COR-L47 (cell line): ENCODE measurements at places on chromosomes 16 and 17.

DNA sequence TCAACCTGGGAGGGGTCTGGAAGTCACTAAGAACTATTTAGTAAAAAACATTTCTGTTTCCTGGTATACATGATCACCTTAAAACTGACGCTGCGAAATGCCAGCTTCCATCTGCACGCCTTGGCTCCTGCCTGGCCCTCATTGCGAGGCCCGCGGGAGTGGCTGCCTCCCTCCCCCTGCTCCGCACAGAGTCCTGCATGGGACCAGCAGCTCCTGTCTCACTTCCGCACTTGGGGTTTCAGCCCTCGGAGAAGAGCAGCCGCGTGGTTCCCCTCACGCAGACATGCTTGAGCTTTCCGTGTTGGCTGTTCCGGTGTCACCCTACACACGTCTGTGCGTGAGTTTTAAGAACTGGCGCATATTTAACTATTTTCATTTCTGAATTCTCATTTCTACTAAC is 18.4 kb downstream of the MTHFSD start:
- no peak for DNase-seq

DNA sequence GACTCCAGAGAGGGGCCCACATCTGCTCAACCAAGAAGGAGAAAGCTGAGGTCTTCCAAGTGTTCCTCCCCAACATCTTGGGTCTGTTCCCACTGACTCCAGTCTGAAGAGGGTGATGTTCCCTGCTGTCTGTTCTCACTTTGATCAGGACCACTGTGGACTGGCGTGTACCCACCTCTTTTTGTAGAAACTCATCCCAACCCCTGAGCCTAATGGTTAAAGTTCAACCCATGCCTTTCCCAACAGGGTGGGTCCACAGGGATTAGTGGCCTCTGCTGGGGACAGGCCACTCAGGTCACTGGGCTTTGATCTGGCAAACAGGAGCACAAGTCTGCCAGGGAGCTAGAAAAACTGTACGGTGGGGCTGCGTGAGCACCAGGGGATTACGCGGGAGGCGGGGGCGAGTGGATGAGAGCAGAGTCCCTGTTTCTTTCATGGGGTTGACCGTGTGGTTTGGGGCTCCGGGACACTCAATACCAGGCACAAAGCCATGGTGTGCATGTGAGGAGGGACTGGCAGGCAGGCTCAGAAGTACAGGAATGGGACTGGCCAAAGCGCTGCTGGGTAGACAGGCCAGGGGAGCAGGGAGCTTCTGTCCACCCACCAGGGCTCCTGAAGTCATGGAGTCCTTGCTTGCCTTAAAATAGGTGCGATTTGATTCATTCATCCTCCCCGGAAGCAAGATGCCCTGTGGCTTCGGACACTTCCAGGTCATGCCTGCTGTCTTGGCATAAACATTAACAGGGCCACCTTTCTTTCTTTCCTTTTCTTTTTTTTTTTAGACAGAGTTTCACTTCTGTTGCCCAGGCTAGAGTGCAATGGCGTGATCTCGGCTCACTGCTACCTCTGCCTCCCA is at the start of gene CA5A:
TSS of gene CA5A (minus strand) at position 155 of the 856 bp plus-strand sequence. CDS start at position 76, 79 bp downstream.
- no peak for DNase-seq

GRCh38 chr16:29909391-29909790 is 9.1 kb downstream of the ASPHD1 start:
- DNase-seq: no peak

- DNase-seq: peak; percentile 47
These were observed 82.9 kb upstream of the CBX4 start for GRCh38 chr17:79922116-79922601.

DNA sequence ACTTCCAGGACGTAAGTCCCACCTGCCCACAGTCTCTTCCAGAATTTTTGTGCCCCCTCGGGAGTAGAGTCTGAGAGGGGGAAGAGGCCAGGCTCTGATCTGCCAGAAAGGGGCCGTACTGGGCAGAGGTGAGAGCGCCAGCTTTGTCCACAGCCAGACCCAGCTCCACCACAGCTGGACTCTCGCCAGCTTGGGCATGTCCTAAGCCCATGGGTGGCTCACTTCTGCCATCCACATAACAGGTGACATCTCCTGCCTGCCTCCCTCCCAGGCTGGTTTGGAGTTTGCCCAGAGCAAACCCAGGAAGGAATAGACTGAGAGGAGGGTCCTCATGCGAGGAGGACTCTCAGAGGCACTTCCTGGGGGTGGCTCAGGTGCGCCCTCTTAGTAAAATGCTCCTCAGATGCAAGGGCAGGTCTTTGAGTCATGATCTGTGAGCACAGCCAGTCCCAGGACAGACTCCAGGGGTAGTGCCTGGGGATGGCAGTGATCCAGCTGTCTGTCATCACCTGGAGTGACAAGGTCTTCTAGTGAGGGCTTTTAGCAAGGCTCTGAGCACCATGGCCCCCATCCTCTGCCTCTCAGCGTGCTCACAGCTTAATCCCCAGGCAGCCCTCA is 89.2 kb downstream of the AMFR start:
- DNase-seq: no peak

- no peak for DNase-seq
These were observed 202.5 kb downstream of the CDH13 start for GRCh38 chr16:82829301-82829700.

- no peak for DNase-seq
These were observed 14.3 kb downstream of the PIK3R5 start for GRCh38 chr17:8951206-8951605.

DNA sequence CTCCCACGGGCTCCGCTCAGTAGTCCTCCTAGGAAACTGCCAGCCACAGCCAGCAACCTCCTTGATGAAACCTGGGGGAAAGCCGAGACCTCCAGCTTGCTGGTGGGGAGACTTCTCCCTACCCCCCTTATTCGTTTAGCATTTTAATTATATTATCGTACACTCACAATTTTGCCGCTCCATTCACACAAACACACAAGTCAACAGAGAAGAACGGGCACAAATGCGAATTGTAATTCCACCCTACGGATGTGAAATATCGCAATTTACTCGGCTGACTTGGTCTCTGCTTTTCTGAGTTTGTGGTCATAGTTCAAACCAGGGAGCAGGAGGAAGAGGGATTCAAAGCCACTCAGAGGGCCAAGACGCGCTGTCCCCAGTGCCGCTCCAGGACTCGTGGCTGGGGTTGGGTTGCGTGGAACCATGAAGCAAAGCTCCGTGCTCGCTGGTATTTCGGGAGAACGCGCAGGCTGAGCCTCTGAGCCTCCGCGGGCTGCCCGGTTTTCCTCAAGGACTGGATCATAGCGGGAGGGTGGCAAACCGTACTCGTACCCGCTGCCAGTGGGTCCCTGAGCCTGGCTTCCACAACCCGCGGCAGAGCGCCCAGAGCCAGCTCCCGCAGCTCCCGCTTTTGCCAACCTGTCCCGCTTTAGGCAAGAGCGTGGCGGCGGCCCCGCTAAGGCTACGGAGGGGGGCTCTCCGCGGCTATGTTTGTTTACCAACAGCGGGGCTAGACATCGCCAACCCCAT is 2.0 kb downstream of the LHX1 start:
- no peak for DNase-seq

DNA sequence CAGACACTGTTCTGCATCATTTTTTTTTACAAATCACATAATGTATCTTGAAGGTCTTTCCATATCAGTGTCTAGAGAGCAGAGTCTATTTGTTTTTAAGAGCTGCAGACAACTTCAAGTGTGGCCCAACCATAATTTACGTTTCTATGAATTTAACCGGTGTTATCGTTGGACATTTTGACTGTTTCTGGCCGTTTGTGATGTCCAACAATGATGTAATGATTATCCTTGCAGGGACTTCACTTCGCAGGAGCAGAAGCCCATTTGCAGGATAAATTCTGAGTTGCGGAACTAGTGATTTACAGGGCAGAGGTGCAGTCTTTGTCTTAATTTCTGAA is 26.9 kb upstream of the HLF start:
- no peak for DNase-seq

DNA sequence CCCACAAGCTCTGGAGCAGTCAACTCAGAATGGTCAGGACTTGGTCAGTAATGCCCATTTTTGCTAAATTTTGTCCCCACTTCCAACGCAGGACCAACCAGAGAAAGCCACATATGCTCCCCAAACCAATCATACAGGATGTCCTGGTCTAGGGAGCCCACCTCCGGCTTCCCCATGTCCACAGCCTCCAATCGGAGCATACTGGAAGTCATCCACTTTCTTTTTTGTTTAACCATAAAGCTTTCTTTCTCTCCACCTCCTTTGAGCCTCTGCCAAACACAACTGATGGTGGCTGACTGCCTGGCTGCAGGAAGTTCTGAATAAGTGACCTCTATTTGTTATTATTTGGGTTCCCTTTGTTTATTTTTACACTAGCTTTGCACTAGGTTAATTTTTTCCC is 549.1 kb downstream of the WWOX start:
- no peak for DNase-seq

DNA sequence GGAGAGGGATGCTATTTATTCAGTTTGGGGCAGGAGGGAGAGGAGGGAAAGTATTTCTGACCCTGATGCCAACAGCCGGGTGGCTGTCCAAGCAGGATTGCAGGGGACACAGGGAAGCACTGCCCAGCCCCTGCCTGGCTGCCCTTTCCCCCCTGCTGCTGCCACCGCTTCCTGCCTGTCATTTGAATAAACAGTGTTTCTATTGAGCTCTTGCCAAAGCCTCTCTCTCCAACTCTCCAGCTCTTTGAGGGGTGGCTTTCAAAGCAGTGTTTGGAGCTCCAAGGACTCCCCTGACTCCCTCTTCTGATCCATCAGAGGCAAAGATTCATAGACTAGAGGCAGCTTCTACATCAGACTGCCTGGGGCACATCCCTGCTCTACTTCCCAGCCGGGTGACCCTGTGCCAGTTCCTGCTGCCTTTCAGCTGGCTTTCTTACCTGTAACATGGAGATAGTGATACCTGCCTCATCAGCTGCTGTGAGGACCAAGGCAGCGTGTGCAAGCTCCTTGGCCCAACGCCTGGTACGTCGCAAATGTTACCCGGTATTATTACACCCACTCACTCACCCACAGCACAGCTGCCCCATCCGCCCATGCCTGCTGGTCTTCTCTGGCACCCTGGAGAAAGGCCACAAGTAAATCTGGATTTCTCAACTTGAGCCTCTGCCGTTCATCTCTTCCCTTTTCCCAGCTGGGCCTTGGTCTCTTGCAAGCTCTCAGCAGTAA is 9.5 kb downstream of the PROCA1 start:
- peak; percentile 75 for DNase-seq

DNA sequence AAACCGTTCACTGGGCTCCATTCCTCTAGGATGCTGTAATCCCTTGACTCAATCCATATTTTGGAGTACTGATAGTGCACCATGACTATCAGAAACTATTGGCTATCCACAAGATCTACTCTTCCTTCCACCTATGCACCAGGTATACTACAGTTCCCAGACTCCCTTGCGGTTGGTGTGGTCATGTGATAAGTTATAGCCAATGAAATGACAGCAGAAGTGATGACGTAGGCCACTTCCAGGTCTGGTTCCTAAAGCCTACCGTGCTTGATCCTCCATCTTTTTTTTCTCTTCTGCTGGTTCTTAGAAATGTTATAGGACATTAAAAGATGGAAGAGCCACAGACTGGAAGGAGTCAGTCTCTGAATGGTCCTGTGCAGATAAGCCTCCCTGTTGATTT is 278.8 kb upstream of the C16orf82 start:
- DNase-seq: no peak

- no peak for DNase-seq
These were observed 25.2 kb downstream of the TK2 start for GRCh38 chr16:66524601-66525164.

DNA sequence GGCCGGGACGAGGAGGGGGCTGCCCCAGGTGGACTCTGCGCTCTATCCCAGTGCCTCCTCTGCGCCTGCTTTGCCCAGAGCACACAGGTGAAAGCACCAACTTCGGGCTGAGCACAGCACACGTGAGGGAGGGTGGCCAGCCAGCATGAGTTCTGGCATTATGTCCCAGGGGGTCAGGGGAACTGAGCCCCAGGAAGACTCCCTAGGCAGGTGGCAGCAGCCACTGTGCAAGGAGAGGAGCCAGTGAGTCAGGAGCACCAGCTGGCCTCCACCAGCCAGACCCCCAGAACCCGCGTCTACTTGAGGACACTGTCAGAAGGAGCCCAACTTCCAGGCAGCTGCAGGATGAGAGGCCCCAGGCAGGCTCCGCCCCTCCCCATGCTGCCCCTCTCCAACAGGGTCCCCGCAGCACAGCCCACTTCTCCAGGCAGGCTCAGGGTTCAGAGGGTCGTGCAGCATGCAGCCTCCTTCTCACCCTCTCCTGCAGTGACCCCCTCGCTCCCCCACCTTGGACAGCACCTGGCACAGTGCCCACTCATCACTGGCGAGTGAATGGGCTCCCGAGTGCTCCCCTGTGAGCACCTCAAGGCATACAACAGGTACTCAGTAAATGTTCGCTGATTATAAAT is 44.2 kb upstream of the RASD1 start:
- DNase-seq: no peak

- DNase-seq: peak; percentile 76
These were observed 4.8 kb downstream of the PLEKHH3 start for GRCh38 chr17:42672038-42672437.

DNA sequence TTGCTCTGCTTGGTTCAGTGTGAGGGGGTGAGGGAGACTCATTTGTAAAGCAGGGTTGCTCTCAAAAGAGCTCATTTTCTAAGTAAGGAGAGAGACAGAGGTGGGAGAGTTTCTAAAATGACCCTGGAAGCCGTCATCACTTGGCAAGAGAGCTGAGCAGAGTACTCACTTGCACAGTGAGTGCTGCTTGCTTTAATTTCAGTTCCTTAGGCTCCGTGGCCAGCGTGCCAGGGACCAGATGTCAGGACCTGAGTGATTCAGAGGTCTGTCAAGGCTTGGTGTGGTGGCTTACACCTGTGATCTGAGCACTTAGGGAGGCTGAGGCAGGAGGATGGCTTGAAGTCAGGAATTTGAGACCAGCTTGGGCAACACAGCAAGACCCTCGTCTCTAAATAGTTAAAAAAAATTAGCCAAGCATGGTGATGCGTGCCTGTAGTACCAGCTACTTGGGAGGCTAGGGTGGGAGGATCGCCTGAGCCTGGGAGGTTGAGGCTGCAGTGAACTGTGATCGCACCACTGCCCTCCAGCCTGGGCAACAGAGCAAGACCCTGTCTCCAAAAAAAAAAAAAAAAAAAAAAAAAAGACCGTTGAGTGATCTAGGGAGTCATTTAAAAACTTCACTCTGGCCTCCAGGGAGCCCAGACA is 10.7 kb downstream of the ZNF205 start:
- no peak for DNase-seq

GRCh38 chr17:59761385-59762048 is 54.1 kb downstream of the VMP1 start:
- no peak for DNase-seq

DNA sequence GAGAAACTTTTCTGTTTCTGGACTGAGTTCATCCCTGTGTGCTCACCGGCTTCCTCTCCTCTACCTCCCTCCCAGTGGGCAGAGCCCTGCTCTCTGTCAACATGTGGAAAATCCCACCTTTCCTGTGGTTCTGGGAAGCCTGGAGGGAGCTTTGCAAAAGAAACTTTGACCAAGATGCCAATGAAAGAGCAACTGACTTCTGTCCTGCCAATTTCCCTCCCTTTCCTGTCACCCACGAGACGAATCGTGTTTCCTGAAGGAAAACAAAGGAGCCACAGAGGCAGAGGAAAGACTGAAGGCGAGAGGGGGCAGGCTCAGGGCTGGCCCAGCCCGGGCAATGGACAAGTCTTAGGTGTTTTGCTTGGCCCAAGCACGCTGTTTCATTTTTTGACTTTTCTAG is 82.8 kb downstream of the PLCG2 start:
- DNase-seq: no peak
